ENCODE measurements at places on chromosomes 6 and 20.

GRCh38 chr6:15153191-15153590 lies 92.7 kb upstream of the JARID2 start:
- no peak for DNase-seq

- no peak for DNase-seq
Observed at GRCh38 chr6:62652692-62653328, 366.8 kb upstream of the KHDRBS2 start.

GRCh38 chr6:150902142-150902776 lies 36.8 kb downstream of the MTHFD1L start:
- no peak for DNase-seq

- DNase-seq = no peak
Observed at GRCh38 chr6:7112741-7113313, 5.1 kb downstream of the RREB1 start.

- no peak for DNase-seq
Observed at GRCh38 chr20:53974785-53975555, 95.4 kb downstream of the BCAS1 start.

DNA sequence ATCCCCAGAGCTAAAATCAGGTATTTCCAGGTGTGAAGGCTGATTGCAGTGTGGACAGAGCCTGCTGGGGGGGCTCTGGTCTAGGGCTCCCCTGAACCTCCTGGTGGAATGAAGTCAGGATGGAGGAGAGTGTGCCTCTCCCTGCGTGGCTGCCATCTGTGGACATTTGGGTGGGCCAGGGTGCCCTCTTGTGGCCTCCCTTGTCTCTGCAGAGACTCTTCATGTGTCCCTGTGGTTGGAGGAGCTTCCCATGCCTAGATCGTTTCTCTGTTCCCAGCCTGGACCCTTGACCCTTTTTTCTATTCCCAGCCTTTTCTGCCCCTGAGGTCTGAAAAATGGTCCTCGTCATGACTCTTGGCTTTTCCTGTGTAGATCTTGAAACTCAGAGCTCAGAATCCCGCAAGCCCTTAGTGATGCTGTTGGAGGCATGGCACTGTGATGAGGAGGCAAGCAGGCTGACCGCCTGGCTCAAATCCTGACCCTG lies 9.9 kb upstream of the PSMF1 start:
- DNase-seq = peak; percentile 34

Measured in stimulated activated CD8-positive, alpha-beta memory T cell treated with anti-CD3 and anti-CD28 coated beads, Interleukin-2, amount 100 ng/mL, for 48 hours (primary cell).